ENCODE measurements at places on chromosomes 6 and 20.

- DNase-seq = no peak
Measured at GRCh38 chr6:41353333-41353732, 17.9 kb downstream of the NCR2 start.

- no peak for DNase-seq
Measured at GRCh38 chr6:23180504-23181293, 611.3 kb downstream of the HDGFL1 start.

- no peak for DNase-seq
Measured at GRCh38 chr6:106444777-106445507, 84.4 kb downstream of the CRYBG1 start.

- DNase-seq = no peak
Measured at GRCh38 chr6:112039431-112039770, 14.5 kb upstream of the CCN6 start.

DNA sequence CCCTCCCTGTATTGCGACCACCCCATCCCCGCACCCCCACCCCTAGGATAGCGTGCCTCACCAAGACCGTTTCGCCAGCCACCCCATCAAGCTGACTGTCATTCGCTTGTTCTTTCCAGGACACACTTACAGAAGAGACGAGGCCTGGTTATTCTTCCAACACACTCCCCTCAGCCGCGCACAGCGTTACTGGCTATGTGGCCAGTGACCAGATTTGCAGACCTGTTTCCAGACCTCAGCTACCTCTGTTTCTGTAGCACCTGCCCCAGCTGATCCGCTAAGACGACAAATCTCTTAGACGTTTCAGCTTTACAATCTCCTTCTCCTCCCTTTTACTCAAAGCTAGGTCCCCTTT lies 26.1 kb downstream of the HLA-F start:
- DNase-seq = no peak

GRCh38 chr6:124927806-124928205 lies 34.4 kb upstream of the RNF217 start:
- no peak for DNase-seq

- no peak for DNase-seq
Measured at GRCh38 chr6:143465546-143465945, 14.9 kb downstream of the PEX3 start.

Measured in stimulated activated CD4-positive, alpha-beta T cell treated with anti-CD3 and anti-CD28 coated beads, Interleukin-12 subunit alpha, Interleukin-12 subunit beta, amount 100 ng/mL, for 24 hours (primary cell).